ENCODE measurements at places on chromosomes 12 and 14. TPM values are rescaled to one million over a fixed set of nuclear protein-coding genes. Genes with fewer than 3 reads are reported as not detected.

GRCh38 chr12:53205747-53206419, 1.2 kb downstream of the ITGB7 start:
- no peaks in the 10 kb centered on the region for H3K27me3 ChIP-seq
- peaks cover 3% of the 10 kb centered on the region for H3K36me3 ChIP-seq
- H3K4me3 ChIP-seq: no peak overlapping the region
- no peak overlapping the region for H3K27ac ChIP-seq
- H3K4me1 ChIP-seq: no peaks in the 10 kb centered on the region
- DNase-seq: no peak

GRCh38 chr14:36315159-36315853, 5.1 kb downstream of the MBIP start:
- no peak for DNase-seq
- H3K4me3 ChIP-seq: no peak overlapping the region
- H3K27ac ChIP-seq: no peak overlapping the region
- H3K4me1 ChIP-seq: peaks cover 19% of the 10 kb centered on the region
- H3K27me3 ChIP-seq: no peaks in the 10 kb centered on the region

DNA sequence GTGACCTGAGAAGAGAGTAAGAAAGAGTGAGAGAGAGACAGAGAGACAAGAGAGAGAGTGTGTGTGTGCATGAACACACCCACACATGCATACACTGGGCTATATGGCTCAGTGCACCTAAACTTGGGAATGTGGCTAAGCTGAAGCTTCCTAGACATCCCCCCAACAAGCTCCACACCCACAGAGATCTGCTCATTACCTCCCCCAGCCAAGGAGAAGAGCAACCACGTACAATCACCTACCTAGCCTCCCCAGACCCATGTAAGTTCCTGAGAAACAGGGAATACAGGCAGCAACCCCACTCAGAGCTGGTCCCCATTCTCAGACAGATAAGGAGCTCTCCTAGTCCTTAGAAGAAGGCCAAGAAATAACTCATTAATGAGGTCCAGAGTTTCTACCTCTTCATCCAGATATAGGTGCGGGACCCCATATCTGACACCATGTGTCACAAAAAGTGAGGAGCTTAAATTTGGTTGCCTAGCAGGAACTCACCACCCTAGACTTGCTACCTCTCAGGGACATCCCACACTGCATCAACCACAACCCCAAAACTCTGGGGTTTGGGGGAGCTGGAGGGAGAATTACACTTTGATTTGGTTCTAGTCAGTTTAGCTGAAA, 9.9 kb downstream of the AJUBA start:
- no peak overlapping the region for H3K4me3 ChIP-seq
- peaks cover 24% of the 10 kb centered on the region for H3K4me1 ChIP-seq
- no peak overlapping the region for H3K27ac ChIP-seq
- no peaks in the 10 kb centered on the region for H3K27me3 ChIP-seq
- DNase-seq: no peak

GRCh38 chr14:70086685-70087379, 101.9 kb downstream of the SLC8A3 start:
- H3K36me3 ChIP-seq: no peaks in the 10 kb centered on the region
- H3K27ac ChIP-seq: no peak overlapping the region
- no peak for DNase-seq
- H3K4me1 ChIP-seq: no peaks in the 10 kb centered on the region
- H3K27me3 ChIP-seq: peaks cover 50% of the 10 kb centered on the region

DNA sequence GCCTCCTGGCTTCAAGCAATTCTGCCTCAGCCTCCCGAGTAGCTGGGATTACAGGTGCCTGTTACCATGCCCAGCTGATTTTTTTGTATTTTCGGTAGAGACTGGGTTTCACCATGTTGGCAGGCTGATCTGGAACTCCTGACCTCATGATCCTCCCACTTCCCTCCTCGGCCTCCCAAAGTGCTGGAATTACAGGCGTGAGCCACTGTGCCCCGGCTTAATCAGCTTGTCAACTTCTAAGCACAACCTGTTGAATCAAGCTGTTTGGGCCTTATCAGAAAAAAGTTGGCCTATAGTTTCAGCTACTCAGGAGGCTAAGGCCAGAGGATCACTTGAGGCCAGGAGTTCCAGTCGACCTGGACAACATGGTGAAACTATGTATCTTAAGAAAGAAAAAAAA, 7.9 kb downstream of the MARK3 start:
- no peak overlapping the region for H3K4me3 ChIP-seq
- peaks cover 35% of the 10 kb centered on the region for H3K4me1 ChIP-seq
- H3K27ac ChIP-seq: no peak overlapping the region
- DNase-seq: no peak
- H3K36me3 ChIP-seq: peaks cover 3% of the 10 kb centered on the region

DNA sequence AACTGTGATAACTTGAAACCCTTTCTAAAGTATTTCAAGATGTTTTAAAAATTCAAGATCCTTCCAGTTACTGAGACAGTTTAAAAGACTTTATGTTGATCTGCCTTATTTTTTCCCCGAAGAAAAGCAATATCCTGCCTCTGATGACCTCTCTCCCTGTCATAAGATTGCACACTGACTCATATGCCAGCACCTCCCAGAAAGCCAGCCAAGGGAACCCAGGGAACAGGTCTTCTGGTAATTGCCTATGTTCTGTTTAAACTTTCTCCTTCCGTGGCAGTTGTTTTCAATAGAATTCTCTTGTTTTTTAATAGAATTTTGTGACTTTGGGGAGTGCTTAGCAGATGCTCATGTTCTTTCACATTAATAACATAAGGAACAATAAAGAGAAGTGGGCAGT, 300.2 kb upstream of the PRKD1 start:
- H3K36me3 ChIP-seq: no peaks in the 10 kb centered on the region
- peaks cover 14% of the 10 kb centered on the region for H3K4me1 ChIP-seq
- DNase-seq: no peak
- peaks cover 10% of the 10 kb centered on the region for H3K27me3 ChIP-seq

SYNDIG1L gene
- 0.58 TPM for total RNA-seq

COX8C gene
- 0.73 TPM for total RNA-seq

- H3K4me1 ChIP-seq: peaks cover 36% of the 10 kb centered on the region
- no peak for DNase-seq
- peak overlapping the region; percentile 55 for H3K27ac ChIP-seq
Measured at GRCh38 chr14:71115306-71115705, 208.0 kb downstream of the PCNX1 start.

APOF gene
- not detected for total RNA-seq

IL23A gene
- total RNA-seq: 0.51 TPM

DNA sequence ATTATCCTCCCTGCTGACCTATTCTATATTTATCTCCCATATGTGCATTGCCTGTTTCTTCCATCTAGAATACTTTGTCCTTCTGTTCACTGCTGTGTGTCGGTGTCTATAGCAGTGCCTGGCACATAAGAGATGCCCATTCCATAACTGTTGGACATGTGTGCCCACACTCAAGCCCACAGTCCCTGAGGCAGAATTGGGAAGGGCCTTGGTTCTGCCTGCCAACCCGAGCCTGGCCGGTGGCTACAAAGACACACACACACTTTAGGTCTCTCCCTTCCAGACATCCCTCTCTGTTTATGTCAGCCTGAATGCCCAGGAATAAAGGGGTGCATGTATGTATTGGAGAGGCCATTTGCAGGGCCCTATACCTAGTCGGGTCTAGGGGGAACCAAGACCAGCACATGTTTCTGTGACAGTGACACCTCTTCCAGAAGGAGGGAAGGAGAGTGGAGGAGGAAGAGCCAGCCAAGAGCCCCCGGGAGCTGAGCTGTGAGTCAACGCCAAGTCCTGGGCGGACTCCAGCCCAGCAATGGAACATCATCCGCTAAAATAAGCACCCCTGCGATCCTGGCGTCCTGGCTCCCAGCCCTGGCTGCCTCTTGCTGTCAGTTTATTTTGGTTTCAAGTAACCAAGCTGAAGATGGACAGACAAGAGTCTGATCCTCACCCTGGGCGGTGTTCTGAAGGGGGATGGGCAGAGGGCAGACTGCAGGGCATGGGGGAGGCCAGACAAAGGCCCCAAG, 4.3 kb upstream of the ASB2 start:
- no peak overlapping the region for H3K4me3 ChIP-seq
- peaks cover 11% of the 10 kb centered on the region for H3K4me1 ChIP-seq
- no peaks in the 10 kb centered on the region for H3K36me3 ChIP-seq
- no peak for DNase-seq

DNA sequence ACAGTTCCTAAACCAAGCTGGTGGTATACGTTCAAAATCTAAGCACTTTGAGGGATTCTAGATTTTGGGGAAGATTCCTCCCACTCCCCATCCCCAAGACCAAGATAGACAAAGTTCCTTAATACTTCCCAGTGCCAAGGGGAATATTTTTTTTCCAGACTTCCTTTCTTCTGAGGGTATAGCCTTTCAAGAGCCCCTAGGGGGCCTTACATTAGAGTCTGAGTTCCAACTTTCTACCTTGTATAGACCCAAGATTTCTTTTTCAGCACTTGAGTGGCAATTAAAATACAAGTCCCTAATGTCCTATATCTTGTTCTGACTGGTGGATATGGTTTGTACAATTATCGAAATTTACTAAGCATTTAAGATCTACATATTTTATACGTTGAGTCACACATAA, 28.7 kb upstream of the SOS2 start:
- H3K4me3 ChIP-seq: no peak overlapping the region
- DNase-seq: no peak
- H3K27ac ChIP-seq: no peak overlapping the region
- H3K4me1 ChIP-seq: peaks cover 5% of the 10 kb centered on the region
- H3K36me3 ChIP-seq: peaks cover 2% of the 10 kb centered on the region

GRCh38 chr14:34775342-34775741, 60.9 kb upstream of the CFL2 start:
- no peak for DNase-seq
- peaks cover 40% of the 10 kb centered on the region for H3K36me3 ChIP-seq
- no peak overlapping the region for H3K27ac ChIP-seq
- H3K27me3 ChIP-seq: no peaks in the 10 kb centered on the region

- peaks cover 2% of the 10 kb centered on the region for H3K36me3 ChIP-seq
- H3K4me3 ChIP-seq: peak overlapping the region; percentile 68
- peaks cover 75% of the 10 kb centered on the region for H3K27me3 ChIP-seq
- H3K4me1 ChIP-seq: peaks cover 16% of the 10 kb centered on the region
Measured at GRCh38 chr12:64824130-64824499, 332 bp upstream of the TBC1D30 start.

DNA sequence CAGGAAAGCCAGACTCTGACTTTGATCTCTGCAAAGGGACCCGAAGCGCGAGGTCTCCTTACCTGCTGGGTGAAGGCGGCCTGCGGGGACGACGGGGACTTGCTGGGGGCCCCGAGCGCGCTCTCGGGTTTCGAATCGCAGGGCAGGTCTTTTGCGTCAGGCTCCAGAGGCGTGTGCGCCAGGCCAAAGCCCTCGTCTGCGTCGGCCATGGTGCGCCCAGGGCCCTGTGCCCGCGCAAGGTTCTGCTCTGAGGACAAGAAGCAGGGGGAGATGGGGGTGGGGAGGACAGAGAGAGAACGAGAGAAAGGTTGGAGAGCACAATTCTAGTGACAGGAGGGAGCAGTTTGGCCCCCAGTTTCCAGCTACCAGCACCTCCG, 2.3 kb downstream of the TBX5 start:
- H3K4me3 ChIP-seq: peak overlapping the region; percentile 77
- no peaks in the 10 kb centered on the region for H3K36me3 ChIP-seq
- H3K27me3 ChIP-seq: peaks cover 100% of the 10 kb centered on the region
- H3K27ac ChIP-seq: peak overlapping the region; percentile 90
- H3K4me1 ChIP-seq: peaks cover 43% of the 10 kb centered on the region
- no peak for DNase-seq

EML5 gene
- 2.0 TPM for total RNA-seq

DNA sequence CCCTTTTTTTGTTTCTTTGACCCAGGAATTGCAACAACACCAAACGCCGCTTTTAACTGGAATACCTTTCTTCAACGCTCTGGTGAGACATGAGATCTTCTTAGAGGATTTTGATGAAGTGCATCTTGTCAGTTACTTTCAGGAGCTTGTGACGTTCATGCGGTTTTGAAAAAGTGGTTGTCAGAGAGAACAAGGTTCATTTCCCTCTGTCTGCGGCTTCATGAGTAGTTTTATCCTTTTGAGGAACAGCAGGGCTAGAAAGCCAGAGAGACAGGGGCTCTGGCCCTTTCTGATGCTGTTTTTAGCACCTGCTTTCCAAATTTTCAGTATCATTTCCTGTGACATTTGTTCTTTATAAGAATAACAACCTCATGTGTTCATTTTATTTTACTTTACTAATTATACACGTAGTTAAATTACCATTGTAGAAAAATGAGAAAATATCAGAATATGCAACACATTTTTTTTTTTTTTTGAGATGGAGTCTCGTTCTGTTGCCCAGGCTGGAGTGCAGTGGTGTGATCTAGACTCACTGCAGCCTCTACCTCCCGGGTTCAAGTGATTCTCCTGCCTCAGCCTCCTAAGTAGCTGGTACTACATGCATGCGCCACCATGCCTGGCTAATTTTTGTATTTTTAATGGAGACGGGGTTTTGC, 61.8 kb downstream of the GLT1D1 start:
- H3K27me3 ChIP-seq: peaks cover 3% of the 10 kb centered on the region
- no peaks in the 10 kb centered on the region for H3K36me3 ChIP-seq
- peaks cover 2% of the 10 kb centered on the region for H3K4me1 ChIP-seq
- DNase-seq: no peak
- H3K4me3 ChIP-seq: no peak overlapping the region
- no peak overlapping the region for H3K27ac ChIP-seq

PCED1B gene
- 2.8 TPM for total RNA-seq

LBHD2 gene
- not detected for total RNA-seq

DNA sequence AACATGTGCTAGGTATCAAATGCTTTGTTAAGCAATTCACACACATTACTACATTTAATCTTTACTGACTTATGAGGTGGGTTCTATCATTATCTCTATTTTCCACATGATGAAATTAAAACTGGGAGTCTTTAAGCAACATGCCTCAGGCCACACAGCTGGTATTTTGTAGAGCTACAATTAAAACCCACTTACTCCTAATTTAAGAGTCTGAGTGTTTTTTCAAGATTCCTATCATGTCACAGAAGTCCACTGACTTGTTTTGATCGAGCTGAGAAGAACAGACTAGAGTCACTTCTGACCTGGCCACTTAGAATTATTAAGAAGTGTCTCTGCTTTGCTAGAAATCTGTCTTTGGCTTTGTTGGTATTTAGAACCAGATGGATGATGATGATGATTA, 670.7 kb downstream of the NRXN3 start:
- no peak overlapping the region for H3K27ac ChIP-seq
- no peak overlapping the region for H3K4me3 ChIP-seq
- H3K4me1 ChIP-seq: no peaks in the 10 kb centered on the region
- peaks cover 48% of the 10 kb centered on the region for H3K27me3 ChIP-seq
- no peak for DNase-seq
- H3K36me3 ChIP-seq: no peaks in the 10 kb centered on the region

SARNP gene
- total RNA-seq: 71.5 TPM

OVCH1 gene
- total RNA-seq: not detected

OLR1 gene
- 1.4 TPM for total RNA-seq

TSHR gene
- not detected for total RNA-seq

DRAM1 gene
- total RNA-seq: 14.4 TPM

All from mesothelial cell of epicardium (in vitro differentiated cells).